ENCODE measurements at places on chromosomes 1 and 21. TPM values are rescaled to one million over a fixed set of nuclear protein-coding genes. Genes with fewer than 3 reads are reported as not detected.

GRCh38 chr1:225508538-225509375 lies 80.9 kb upstream of the LBR start:
- H3K4me3 ChIP-seq: no peak overlapping the region
- peaks cover 35% of the 10 kb centered on the region for H3K36me3 ChIP-seq
- peak overlapping the region; percentile 10 for H3K27ac ChIP-seq
- DNase-seq: no peak
- H3K4me1 ChIP-seq: peaks cover 4% of the 10 kb centered on the region
- no peaks in the 10 kb centered on the region for H3K27me3 ChIP-seq

DNA sequence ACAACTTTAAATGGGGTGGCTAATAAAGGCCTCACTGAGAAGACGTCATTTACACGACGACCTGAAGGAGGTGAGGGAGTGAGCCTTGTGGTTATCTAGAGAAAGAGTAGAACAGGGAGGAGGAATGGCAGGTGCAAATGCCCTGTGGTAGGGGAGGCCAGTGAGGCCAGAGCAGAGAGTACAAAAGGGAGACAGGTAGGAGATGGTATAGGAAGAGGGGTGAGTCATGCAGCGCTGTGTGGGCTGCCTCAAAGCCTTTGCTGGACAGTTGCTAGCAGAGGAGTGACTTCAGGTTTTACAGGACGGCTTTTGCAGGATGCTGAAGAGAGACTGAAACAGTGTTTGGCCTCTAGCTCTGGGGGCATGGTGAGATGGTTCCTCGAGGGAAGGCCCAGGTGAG lies 116.0 kb downstream of the IER5 start:
- no peak for DNase-seq
- peaks cover 30% of the 10 kb centered on the region for H3K27me3 ChIP-seq
- H3K4me1 ChIP-seq: no peaks in the 10 kb centered on the region
- H3K27ac ChIP-seq: no peak overlapping the region
- no peak overlapping the region for H3K4me3 ChIP-seq

DNA sequence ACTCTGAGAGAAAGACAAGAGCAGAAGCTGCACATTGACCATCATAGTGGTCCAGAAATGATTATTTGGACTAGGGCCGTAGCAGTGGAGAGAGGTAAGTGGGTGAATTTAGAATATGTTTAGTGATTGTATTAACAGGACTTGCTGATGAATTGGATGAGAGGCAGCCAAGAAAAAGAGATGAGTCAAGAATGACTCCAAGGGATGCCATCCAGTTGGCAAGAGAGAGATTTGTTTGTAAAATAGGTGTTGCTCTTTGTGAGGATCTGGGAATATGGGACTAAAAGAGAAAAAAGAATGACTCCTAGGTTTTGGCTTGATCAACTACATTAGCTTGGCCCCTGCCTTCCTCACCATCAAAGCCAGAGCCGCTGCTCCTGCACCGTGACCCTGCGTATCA lies 54.2 kb upstream of the ARTN start:
- H3K4me3 ChIP-seq: no peak overlapping the region
- H3K4me1 ChIP-seq: peaks cover 9% of the 10 kb centered on the region
- no peak for DNase-seq

DNA sequence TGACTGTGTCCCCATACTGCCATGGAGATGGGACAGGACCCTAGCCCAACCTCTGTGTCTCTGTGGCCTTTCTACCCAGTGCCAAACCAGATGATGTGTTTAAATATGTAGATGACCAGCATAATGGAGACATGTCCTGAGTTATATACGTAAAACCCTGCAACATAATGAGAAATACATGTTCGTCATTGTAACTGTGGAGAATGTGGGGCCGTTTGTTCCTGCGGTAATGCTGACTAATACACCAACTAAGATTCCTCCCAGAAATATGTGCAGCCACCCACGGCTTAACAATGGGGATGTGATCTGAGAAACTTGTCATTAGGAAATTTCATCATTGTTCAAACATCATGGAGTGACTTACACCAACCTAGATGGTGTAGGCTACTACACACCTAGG lies 71.7 kb upstream of the SIM2 start:
- no peaks in the 10 kb centered on the region for H3K36me3 ChIP-seq
- no peaks in the 10 kb centered on the region for H3K4me1 ChIP-seq
- H3K4me3 ChIP-seq: no peak overlapping the region

- peaks cover 6% of the 10 kb centered on the region for H3K4me1 ChIP-seq
- H3K27ac ChIP-seq: no peak overlapping the region
- DNase-seq: peak; percentile 67
- peaks cover 82% of the 10 kb centered on the region for H3K27me3 ChIP-seq
- no peaks in the 10 kb centered on the region for H3K36me3 ChIP-seq
Measured at GRCh38 chr1:46532498-46533178, 18.8 kb downstream of the KNCN start.

GRCh38 chr21:16537501-16537900 lies 807.7 kb downstream of the USP25 start:
- no peak overlapping the region for H3K4me3 ChIP-seq
- DNase-seq: no peak
- H3K27me3 ChIP-seq: no peaks in the 10 kb centered on the region
- H3K4me1 ChIP-seq: peaks cover 39% of the 10 kb centered on the region
- peaks cover 23% of the 10 kb centered on the region for H3K36me3 ChIP-seq

DNA sequence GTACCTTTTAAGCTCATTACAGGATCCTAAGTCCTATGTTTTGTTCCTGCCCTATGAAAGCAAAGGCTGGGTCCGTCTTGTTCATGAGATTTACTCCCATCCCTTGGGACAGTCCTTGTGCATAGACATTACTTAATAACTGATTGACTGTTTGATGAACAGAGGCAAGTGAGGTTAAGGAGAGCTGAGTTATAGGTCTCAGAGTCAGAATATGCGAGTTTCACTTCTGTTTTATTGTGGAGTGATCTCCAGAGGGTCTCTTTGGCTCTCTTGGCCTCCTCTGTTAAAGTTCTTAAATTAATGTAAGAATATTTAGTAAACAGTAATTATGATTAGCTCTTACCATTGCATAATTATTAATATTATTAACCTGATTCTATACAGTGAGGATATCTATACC lies 52.6 kb downstream of the BRINP2 start:
- no peak overlapping the region for H3K27ac ChIP-seq
- H3K36me3 ChIP-seq: no peaks in the 10 kb centered on the region
- no peak for DNase-seq
- peaks cover 9% of the 10 kb centered on the region for H3K27me3 ChIP-seq
- H3K4me1 ChIP-seq: no peaks in the 10 kb centered on the region

GRCh38 chr1:101728029-101728428 lies 268.7 kb downstream of the OLFM3 start:
- no peak overlapping the region for H3K27ac ChIP-seq
- no peak for DNase-seq
- no peaks in the 10 kb centered on the region for H3K36me3 ChIP-seq
- peaks cover 5% of the 10 kb centered on the region for H3K27me3 ChIP-seq
- H3K4me3 ChIP-seq: no peak overlapping the region

GRCh38 chr1:1021920-1022259 lies 2.0 kb downstream of the AGRN start:
- H3K27me3 ChIP-seq: no peaks in the 10 kb centered on the region
- peaks cover 38% of the 10 kb centered on the region for H3K4me1 ChIP-seq
- H3K4me3 ChIP-seq: peak overlapping the region; percentile 78

DNA sequence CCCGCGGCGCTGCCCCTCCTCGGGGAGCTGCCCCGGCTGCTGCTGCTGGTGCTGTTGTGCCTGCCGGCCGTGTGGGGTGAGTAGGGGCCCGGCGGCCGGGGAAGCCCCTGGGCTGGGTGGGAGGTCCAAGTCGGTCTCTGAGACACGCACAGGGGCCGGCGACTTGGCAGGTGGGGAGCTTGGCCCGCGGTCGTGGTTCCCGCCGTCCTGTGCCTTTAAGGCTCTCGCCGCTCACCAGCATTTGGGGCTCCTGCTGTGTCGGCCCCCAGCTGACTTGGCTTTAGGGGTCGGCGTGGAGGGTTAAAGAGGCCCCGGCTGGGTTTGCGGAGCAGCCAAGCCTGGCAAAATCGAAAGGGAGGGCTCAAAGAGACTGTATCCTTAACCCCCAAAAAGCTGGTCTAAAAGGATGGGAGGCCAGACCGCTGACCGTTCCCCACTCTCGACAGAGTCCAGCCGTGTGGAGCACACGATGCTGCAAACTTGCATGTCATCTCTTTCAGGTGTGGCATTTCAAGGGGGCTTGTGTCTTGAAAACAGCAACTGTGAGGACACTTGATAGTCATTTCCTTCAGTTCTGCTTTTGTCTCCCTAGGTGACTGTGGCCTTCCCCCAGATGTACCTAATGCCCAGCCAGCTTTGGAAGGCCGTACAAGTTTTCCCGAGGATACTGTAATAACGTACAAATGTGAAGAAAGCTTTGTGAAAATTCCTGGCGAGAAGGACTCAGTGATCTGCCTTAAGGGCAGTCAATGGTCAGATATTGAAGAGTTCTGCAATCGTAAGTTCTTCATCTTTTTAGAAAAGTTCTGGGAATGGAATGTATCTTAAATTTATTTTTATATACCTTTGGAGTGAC lies 540 bp downstream of the CD55 start:
- peak overlapping the region; percentile 92 for H3K4me3 ChIP-seq
- H3K36me3 ChIP-seq: peaks cover 11% of the 10 kb centered on the region
- no peak for DNase-seq
- peak overlapping the region; percentile 99 for H3K27ac ChIP-seq
- H3K27me3 ChIP-seq: peaks cover 8% of the 10 kb centered on the region
- peaks cover 28% of the 10 kb centered on the region for H3K4me1 ChIP-seq

DNA sequence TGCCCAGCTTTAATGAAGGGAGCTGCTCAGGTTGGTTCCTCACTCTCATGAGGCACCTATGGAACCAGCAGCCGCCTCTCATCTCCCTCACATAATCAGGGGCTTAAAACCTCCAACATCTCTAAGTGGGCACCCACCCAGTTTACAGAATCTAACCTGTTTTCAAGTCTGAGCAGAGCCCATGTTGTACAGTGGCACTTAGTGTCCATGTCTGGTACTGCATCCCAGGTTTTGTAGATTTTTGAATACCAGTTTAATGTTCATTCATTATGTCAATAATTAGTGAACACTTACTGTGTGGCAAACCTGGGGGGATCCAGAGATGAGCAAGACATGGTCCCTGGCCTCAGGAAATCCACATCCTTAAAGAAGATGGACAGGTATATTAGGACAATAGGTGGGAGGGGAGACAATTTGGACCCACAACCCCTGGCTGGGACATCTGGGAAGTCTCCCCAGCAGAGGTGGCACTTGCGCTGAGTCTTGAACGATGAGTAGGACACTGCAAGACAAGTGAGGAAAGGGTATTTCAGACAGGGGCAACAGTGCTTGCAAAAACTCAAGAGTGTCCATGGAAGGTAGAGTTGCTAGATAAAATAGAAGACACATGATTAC lies 83.3 kb downstream of the LACTBL1 start:
- no peak for DNase-seq
- no peak overlapping the region for H3K27ac ChIP-seq
- H3K4me3 ChIP-seq: no peak overlapping the region
- H3K36me3 ChIP-seq: peaks cover 43% of the 10 kb centered on the region
- H3K4me1 ChIP-seq: peaks cover 1% of the 10 kb centered on the region
- no peaks in the 10 kb centered on the region for H3K27me3 ChIP-seq

- no peak overlapping the region for H3K27ac ChIP-seq
- no peaks in the 10 kb centered on the region for H3K36me3 ChIP-seq
- H3K4me1 ChIP-seq: no peaks in the 10 kb centered on the region
- H3K27me3 ChIP-seq: peaks cover 20% of the 10 kb centered on the region
- DNase-seq: no peak
- H3K4me3 ChIP-seq: no peak overlapping the region
Measured at GRCh38 chr1:167446966-167447365, 71.4 kb downstream of the CD247 start.

- H3K36me3 ChIP-seq: no peaks in the 10 kb centered on the region
- peak overlapping the region; percentile 94 for H3K27ac ChIP-seq
- peaks cover 45% of the 10 kb centered on the region for H3K27me3 ChIP-seq
- peak; percentile 42 for DNase-seq
- peaks cover 38% of the 10 kb centered on the region for H3K4me1 ChIP-seq
Measured at GRCh38 chr21:45974073-45975019, 7.2 kb upstream of the COL6A1 start.

- DNase-seq: no peak
- H3K27me3 ChIP-seq: no peaks in the 10 kb centered on the region
- H3K4me1 ChIP-seq: peaks cover 3% of the 10 kb centered on the region
- no peak overlapping the region for H3K4me3 ChIP-seq
- peaks cover 38% of the 10 kb centered on the region for H3K36me3 ChIP-seq
Measured at GRCh38 chr1:179095377-179095776, 13.5 kb downstream of the TOR3A start.

DNA sequence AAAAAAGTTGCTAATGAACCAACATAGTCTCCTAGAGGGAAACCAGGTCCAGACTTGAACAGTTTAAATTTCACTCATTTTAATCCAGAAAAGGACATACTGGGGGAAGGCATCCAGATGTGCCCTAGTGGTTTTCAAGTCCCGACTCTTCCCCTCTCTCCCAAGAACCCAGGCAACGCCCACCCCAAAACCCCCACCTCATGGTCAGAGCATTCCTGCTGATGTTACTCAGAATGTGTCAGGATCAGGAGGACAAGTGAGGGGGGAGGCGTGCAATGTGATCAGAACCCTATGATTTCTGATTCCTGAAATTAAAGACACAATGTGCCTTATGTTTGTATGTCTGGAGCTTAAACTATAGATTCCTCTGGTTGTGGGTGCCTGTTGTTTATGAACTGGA lies 1.6 kb upstream of the CTSK start:
- no peak overlapping the region for H3K27ac ChIP-seq
- DNase-seq: no peak
- peaks cover 5% of the 10 kb centered on the region for H3K36me3 ChIP-seq
- no peaks in the 10 kb centered on the region for H3K27me3 ChIP-seq
- no peak overlapping the region for H3K4me3 ChIP-seq
- peaks cover 23% of the 10 kb centered on the region for H3K4me1 ChIP-seq

- no peaks in the 10 kb centered on the region for H3K36me3 ChIP-seq
- H3K27ac ChIP-seq: no peak overlapping the region
- no peak for DNase-seq
- H3K4me1 ChIP-seq: peaks cover 34% of the 10 kb centered on the region
- peak overlapping the region; percentile 78 for H3K4me3 ChIP-seq
Measured at GRCh38 chr21:44875316-44875700, 1.8 kb upstream of the PTTG1IP start.

GRCh38 chr21:45543371-45543709 lies 1.1 kb upstream of the SLC19A1 start:
- DNase-seq: no peak
- H3K4me1 ChIP-seq: peaks cover 37% of the 10 kb centered on the region
- peak overlapping the region; percentile 65 for H3K4me3 ChIP-seq

GRCh38 chr1:172390683-172391551 lies 29.6 kb upstream of the C1orf105 start:
- peaks cover 3% of the 10 kb centered on the region for H3K36me3 ChIP-seq
- H3K4me1 ChIP-seq: peaks cover 82% of the 10 kb centered on the region
- peak overlapping the region; percentile 51 for H3K4me3 ChIP-seq
- no peak for DNase-seq
- peak overlapping the region; percentile 97 for H3K27ac ChIP-seq

The WNT3A gene
- total RNA-seq: not detected

The PPFIA4 gene
- total RNA-seq: 35.3 TPM

The MFAP2 gene
- 459 TPM for total RNA-seq

The CHI3L1 gene
- total RNA-seq: 0.13 TPM

The GPR89B gene
- total RNA-seq: 19.3 TPM

The FNDC10 gene
- 6.2 TPM for total RNA-seq

The SUMO3 gene
- 84.5 TPM for total RNA-seq

The KRTAP11-1 gene
- total RNA-seq: not detected

The PALMD gene
- total RNA-seq: 0.32 TPM

The CD1D gene
- 2.2 TPM for total RNA-seq

The ETV3L gene
- not detected for total RNA-seq

The CDCA8 gene
- total RNA-seq: 14.6 TPM

The OR2L2 gene
- total RNA-seq: 0.23 TPM

The CACNA1S gene
- 0.05 TPM for total RNA-seq

The PTGS2 gene
- 20.2 TPM for total RNA-seq

The S100A2 gene
- 0.51 TPM for total RNA-seq

The FAM151A gene
- not detected for total RNA-seq

The CDA gene
- 0.64 TPM for total RNA-seq
